ENCODE measurements at places on chromosomes 2 and 18.

GRCh38 chr18:770583-770961, 41.5 kb downstream of the YES1 start:
- DNase-seq = no peak

- no peak for DNase-seq
Measured at GRCh38 chr18:74651327-74652128, 53.9 kb downstream of the ZNF407 start.

DNA sequence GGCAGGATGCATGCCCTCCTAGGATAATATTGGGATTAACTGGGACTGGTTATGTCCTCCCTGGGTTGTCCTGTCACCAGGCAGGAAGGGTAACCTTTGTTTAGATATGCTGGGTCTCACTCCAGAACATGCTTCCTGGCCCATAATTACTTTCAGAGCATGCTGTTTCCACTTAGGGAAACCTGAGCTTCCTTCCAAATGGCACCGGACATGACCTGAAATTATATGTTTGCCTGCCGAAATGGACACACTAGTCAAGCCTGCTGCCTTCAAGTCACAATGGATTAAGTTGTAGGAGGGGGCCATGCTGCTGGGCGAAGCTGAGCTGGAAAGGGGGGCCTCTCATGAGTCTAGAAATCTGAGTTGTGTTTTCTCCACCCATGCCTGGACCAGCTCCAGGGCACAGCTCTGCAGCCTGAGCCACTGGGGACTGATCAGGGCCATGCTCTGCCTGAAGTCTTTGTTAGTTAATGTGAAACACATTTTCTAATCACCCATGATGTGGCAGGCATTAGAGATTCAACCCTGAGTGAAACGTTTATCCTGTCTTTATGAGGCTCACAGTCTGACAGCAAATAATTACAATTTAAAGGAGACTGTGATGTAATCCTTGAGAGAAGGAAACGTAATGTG, 273.3 kb downstream of the TNS1 start:
- no peak for DNase-seq

GRCh38 chr2:58475756-58476155, 234.6 kb upstream of the FANCL start:
- DNase-seq = no peak

- DNase-seq = no peak
Measured at GRCh38 chr2:69456950-69457445, 19.8 kb upstream of the NFU1 start.

GRCh38 chr2:189287363-189287762, 107.8 kb upstream of the COL5A2 start:
- no peak for DNase-seq

DNA sequence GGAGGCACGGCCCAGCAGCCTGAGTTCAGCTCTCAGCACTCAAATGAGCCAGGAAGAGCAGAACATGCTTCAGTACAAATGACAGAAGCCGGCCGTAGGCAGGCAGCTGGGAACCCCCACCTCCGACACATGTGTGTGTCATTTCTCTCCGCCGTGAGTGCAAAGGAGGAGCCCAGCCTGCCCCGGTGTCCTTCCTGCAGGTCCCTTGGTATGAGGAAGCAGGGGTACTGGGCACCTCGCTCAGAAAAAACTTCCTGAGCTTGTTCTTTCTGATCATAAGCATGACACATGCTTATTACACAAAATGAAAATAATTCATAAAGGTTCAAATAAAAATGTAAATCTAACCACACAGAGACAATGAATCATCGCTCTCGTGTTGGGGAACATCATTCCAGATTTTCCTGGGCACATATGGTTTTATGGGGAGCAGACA, 35.3 kb downstream of the KCNF1 start:
- DNase-seq = peak; percentile 61

GRCh38 chr2:190380962-190381412, 27.2 kb upstream of the MFSD6 start:
- no peak for DNase-seq

- DNase-seq = no peak
Measured at GRCh38 chr2:171709011-171709685, 21.9 kb downstream of the DYNC1I2 start.

DNA sequence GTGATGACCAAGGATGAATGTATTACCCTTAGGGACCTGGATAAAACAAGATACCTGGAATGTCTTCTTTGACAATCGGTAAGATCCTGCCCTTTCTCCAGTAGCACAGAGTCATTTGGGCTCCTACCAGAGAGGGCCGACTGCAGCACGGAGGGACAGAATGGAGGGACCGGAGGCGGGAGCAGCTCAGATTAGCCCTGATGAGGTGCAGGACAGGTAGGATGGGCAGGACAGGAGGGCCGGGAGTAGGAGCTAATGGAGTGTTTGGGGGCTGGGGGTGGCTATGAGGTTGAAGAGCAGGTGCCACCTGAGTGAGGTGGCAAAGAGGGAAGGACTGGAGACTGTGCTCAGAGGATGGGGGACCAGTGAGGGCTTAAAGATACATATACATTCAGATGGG, 9.9 kb upstream of the PRELID3A start:
- DNase-seq = no peak

- DNase-seq = no peak
Measured at GRCh38 chr18:35481960-35482366, 15.8 kb downstream of the INO80C start.

- peak; percentile 45 for DNase-seq
Measured at GRCh38 chr2:165113414-165113813, 90.4 kb downstream of the SCN3A start.

DNA sequence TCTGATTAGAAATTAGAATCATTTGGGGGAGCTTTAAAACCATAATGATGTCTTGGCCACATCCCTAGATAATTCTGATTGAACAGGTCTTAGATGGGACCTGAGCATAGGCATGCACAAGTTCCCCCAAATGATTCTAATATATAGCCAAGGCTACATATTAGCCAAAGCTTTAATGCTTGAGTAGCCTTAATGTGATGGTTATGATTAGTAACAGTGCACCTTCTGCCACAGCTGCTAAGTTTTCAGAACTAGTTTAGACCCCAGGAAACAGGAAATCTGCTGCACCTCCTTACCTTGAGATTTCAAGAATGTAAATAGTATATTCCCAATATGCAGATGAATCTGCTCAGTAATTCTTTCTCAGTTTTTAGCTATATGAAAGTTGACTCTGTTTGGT, 119.8 kb downstream of the PTPN4 start:
- DNase-seq = no peak

DNA sequence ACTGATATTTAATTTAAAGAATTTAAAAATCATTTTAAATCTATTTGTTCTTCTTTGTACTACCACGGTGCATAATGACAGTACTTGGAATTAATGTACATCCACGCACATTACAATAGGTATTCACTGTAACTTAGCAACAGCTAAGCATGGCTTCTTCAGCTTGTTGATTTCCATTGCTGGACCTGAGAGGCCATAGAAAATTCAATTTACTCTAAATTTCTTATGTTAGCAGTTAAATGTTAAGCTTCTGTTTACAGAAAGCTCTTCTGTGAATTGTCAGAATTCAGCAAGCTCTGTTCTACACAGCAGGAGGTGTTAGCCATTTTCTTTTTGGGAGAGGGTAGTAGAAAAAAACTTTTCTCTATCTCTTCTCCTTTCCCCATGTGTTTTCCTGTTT, 1149.3 kb upstream of the CDH2 start:
- no peak for DNase-seq

DNA sequence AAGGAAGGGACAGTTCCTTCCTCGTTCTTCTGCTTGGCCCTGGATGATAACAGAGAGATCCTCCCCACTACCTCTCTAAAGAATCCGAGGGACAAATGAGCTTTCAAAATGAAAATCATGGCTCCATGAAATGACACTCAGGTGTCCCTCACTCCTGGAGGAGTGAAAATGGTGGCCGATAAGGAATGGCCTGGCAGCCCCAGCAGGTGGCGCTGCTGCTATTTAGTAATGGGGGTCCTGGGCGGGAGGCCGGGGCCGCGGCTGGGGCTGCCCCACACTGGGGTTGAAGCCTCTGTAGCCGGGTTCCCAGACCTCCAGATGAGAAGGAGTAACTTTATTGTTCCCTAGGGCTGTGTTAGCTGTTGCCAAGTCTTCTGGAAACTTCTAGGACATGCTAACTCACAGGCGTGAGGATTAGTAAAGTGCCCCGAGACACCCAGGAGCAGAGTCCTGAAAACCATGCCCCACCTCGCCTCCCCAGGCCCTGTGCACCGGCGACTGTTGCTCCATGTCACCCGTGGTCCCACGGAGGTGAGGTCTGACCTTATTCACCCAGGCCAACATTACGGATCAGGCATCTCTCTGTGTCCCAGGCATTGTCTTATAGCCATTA, 138.0 kb downstream of the CTIF start:
- peak; percentile 71 for DNase-seq

- DNase-seq = no peak
Measured at GRCh38 chr2:217886091-217886490, 116.7 kb downstream of the TNS1 start.

DNA sequence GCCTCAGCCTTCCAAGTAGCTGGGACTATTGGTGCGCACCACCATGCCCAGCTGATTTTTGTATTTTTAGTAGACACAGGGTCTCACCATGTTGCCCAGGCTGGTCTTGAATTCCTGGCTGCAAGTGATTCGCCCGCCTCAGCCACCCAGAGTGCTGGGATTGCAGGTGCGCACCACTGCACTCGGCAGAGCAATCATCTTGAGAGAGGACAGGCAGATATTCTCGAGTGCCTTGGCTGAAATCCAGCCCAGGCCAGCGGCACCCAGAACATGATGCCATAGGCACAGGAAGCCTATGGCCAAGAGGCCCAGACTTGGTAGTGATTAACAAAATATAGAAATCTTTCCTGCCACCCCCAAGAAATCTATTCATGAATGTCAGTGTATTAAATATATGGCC, 58.0 kb upstream of the PEX13 start:
- DNase-seq = no peak

GRCh38 chr2:199743415-199744120, 107.4 kb downstream of the FTCDNL1 start:
- DNase-seq = no peak

- DNase-seq = peak; percentile 41
Measured at GRCh38 chr2:199704358-199705238, 146.4 kb downstream of the FTCDNL1 start.

DNA sequence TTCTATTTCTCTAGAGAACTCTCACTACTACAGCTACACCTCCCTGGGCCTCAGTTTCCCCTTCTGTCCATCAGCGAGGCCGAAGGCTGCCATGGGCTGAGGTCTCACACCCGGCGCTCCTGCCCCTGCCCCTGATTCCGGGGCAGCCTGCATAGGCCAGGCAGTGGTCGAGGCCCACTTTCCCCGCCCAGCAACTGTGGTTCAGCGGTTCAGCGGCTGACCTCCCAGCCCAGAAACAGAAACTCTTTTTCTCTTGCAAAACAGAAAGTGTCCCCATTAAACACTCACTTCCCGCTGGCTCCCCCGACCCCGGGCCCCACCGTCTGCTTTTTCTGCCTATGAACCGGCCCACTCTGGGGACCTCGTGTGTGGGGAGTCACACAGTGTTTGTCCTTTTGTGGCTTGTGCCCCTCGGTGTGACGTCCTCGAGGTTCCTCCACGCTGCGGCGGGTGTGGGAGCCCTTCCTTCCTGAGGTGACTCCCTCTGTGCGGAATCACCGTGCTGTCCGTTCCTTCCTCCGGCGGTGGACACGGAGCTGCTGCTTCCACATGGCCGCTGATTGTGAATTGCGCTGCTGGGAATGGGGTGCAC, 16.0 kb downstream of the PDCD1 start:
- no peak for DNase-seq

GRCh38 chr18:74873629-74874028, 276.0 kb downstream of the ZNF407 start:
- DNase-seq = no peak

- no peak for DNase-seq
Measured at GRCh38 chr2:69918401-69918800, 3.5 kb downstream of the MXD1 start.
